Cerebellar nuclear complex (tissue), 1 donor: ENCODE measurements at places on chromosomes 7 and 10.

DNA sequence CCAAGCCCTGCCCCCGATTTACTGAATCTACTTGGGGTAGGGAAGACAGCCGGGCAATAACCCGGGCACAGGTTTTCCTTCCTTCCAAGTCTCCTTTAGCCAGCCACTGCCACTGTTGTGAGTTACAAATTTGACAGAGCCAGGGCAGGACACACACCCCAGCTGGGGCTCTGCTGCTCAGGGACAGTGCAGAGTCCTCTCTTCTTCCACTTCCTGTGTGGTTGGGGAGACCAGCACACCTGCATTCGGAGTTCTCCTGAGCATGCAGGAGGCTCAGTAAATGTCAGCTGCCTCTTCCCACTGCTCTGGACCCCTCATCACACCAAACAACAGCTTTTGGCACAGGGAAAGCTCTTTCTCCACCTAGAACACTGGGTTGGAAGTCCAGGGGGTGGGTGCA lies 21.3 kb downstream of the CHST15 start:
- DNase-seq = no peak

DNA sequence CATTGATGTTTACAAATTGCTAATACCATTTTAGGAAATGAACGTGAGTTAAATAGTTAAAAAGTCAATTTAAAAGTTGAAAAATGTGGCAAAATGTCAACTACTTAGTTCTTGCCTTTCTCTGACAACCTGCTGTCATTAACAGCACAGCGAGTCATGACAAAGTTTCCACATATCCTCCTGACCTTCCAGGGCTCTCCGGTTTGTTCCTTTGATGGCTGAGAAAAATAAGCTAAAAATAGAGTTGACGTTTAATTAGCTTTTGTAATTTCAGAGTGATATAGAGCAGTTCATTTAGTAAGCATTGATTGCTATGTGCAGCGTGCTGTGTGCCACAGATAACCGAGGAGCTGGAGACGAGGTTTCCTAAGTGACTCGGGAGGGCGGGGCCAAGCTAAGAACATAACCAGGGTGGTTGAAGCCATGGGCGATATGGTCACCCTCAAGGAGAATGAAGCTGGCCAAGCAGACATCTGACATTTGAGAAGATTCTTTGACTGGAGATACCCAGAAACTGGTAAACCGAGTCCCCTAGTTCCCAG lies 47.9 kb downstream of the OGDH start:
- no peak for DNase-seq

- no peak for DNase-seq
These were observed 9.3 kb upstream of the IL2RA start for GRCh38 chr10:6071181-6072175.

- no peak for DNase-seq
These were observed at the start of gene LRIT2 for GRCh38 chr10:84225427-84226173. Gene LRIT2 (minus strand): TSS chr10:84225544. CDS start chr10:84225520, 24 bp downstream.

GRCh38 chr10:127989481-127990012 lies 82.6 kb downstream of the PTPRE start:
- no peak for DNase-seq

DNA sequence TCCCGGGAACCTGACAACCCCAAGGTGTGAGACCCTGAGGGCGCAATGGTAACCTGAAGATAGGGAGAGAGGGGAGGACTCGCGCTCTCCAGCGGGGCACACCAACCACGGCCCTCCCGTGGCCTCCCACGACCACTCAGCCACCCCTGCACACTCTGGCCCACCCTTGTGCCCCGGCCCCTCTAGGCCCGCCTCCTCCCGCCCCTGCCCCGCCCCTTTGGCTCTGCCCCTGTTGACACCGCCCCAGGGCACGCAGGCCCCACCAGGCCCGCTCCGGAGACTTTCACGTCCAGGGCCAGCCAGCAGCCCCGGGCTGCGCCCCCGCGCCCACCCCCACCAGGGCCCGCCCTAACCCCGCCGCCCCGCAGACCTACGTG lies 10.9 kb downstream of the ATG9B start:
- DNase-seq = no peak

- DNase-seq = no peak
These were observed 18.0 kb downstream of the SEMA3C start for GRCh38 chr7:80900583-80901576.

DNA sequence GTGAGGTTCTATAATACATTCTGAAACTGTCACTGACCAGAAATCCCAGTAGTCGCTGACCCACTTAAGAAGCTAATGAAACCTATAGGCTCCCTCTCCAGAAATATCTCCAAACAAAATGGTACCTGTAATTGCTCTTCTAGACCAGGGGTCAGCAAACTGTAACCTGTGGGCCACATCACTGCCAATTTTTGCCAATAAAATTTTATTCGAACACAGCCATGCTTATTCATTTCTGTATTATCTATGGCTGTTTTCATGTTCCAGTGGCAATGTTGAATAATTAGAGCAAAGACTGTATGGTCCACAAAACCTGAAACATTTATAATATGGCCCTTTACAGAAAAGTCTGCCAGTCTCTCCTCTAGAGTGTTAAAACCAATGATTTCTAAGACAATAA lies 37.2 kb upstream of the SVIL start:
- DNase-seq = no peak

- no peak for DNase-seq
These were observed 202.8 kb downstream of the IPMK start for GRCh38 chr10:58064714-58065528.

DNA sequence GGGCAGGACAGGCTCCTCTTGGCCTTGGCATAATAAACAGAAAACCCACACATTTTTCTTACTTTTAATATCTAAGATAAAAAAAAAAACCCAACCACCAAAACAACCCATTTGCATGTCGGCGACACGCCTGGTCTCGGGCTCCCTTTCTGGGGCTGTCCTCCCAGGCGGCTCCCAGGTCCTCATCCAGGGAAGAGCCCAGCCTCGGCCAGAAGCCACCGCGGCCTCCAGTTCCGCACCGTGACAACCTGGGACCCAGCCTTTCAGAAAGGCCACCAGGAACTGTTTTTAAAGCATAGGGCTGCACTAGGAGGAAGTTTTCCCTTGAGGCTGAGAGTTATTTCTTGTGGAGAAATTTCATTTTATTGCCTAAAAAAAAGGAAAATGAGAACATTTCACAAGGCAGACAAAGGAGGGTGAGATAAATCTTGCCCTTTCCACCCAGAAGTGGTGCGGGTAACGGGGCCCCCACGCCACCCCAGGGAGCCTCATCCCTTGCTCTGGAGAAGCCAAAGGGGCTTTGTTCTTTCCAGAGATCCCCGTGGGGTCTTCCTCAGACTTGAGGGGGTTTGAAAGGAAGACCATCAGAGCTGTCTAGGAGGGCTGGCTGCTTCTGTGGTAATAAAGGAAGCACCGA lies 39.2 kb upstream of the MKRN1 start:
- DNase-seq = no peak

GRCh38 chr7:101970801-101971200 lies 153.4 kb downstream of the CUX1 start:
- no peak for DNase-seq

GRCh38 chr10:129771991-129772431 lies 192.1 kb downstream of the EBF3 start:
- no peak for DNase-seq

- no peak for DNase-seq
These were observed 493 bp downstream of the WDR91 start for GRCh38 chr7:135210888-135211178.

DNA sequence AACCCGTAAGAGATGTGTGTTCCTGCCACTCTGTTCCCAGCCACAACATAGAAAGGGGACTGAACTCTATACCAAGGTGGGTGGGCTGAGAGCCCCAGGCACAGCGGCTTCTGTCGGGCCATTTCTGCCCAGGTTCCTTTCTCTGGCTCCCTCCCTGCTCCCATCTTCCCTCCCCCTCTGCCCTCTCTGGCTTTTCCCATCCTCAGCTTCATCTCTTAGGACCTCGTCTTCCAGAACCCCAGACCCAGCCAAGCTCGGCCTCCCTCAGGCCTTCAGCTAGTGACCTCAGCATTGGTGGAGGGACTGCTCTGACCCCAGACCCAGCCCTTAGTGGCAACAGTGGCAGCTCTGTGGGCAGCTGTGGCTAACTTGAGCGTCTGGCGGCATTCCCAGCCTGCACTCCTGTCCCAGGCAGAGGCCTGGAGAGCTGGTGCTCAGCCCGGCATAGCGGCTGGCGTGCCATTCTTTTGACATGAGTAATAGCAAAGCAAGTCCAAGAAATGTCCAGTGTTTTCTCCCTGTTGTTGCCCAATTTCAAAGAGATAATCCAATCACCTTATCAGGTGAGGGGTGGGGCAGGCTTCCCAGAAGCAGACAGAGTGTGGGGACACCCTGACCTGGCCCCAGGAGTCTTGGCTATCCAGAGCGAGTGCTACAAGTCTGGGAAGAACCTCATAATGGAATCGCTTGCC lies 15.9 kb downstream of the PTPRE start:
- DNase-seq = no peak

GRCh38 chr7:131090886-131091692 lies 236.6 kb upstream of the MKLN1 start:
- no peak for DNase-seq

GRCh38 chr10:89217057-89217990 lies 10.2 kb upstream of the CH25H start:
- no peak for DNase-seq
